Neural progenitor cell (in vitro differentiated cells): ENCODE measurements at places on chromosomes 4 and X. TPM values are rescaled to one million over a fixed set of nuclear protein-coding genes. Genes with fewer than 3 reads are reported as not detected.
A peak's percentile ranks its signal among the peaks of the same experiment; 100 is the strongest.

DNA sequence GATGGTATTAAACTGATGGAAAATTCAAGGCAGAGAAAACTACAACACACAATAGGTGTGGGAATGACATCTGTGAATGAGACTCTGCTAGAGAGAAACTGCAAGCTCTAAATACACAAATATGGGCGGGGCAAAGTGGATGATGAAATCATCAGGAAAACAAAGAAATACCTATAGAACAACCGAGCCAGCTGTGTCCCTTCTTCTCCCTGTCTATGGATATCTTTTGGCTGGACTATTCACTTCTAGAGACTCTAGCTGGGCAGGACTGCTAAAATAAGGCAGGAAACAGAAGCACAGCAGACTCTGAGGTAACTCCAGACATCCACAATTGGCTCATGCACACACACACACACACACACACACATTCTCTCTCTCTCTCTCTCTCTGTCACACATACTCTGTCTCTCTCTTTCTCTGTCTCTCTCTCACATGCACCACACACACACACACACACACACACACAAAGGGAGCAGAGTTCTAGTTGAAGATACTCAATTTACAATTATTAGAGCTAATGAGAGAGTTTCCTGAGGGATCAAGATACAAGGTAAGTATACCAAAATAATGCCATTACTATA lies 27.2 kb upstream of the EDNRA start:
- no peak for DNase-seq

DNA sequence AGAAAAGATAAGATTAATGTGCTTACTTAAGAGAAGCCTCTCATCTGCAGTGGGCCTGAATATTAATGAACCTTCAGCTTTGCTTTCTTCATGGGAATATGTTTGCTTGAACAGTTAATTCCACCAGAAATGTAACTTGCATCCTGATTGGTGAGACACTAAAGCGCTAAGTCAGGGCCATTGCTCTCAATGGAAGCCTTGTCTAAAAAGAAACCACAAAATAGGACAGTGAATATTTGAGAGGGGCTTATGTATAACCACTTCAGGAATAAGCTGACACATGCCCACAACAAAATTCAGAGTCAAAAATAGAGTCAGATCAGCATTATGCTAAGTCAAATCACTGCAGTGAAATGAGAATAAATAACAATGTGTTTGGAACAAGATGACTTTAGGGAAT lies 1125.8 kb downstream of the STIM2 start:
- DNase-seq = no peak

GRCh38 chrX:41035582-41035981 lies 49.7 kb upstream of the USP9X start:
- no peak for DNase-seq

- DNase-seq = no peak
These were observed 1.5 kb downstream of the PLS3 start for GRCh38 chrX:115562480-115562847.

DNA sequence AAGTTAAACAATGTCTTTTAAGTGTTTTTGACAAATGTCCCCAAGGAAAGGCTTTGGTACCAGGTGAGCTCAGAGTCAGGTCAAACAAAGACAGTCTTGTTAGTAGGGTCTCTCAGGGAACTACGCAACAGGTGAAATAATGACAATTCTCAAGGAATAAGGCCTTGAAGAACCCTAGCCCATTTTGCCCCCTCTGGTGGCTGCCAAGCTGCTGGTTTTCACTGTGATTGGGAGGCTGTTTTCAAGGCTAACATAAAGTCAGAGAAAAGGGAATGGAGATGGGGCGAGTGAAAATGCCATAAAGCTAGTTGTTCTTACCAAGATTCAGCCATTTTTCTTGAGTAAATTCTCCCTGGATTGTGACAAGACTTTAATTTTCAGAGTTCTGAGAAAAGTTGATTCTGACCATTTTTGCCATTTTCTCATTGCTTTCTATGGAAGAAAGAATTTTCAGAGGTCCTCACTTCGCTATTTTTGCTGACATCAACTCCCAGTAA lies 58.7 kb downstream of the RWDD4 start:
- DNase-seq = peak; percentile 51

- no peak for DNase-seq
These were observed 537.2 kb downstream of the STIM2 start for GRCh38 chr4:27397886-27398285.

GRCh38 chrX:24647257-24648058 lies at the start of gene PCYT1B:
Gene PCYT1B, minus strand, starts transcription at chrX:24647347. Its CDS starts 242 bp downstream, at chrX:24647105.
- DNase-seq = peak; percentile 94

- DNase-seq = no peak
These were observed 165.6 kb upstream of the BOD1L1 start for GRCh38 chr4:13793020-13793710.

DNA sequence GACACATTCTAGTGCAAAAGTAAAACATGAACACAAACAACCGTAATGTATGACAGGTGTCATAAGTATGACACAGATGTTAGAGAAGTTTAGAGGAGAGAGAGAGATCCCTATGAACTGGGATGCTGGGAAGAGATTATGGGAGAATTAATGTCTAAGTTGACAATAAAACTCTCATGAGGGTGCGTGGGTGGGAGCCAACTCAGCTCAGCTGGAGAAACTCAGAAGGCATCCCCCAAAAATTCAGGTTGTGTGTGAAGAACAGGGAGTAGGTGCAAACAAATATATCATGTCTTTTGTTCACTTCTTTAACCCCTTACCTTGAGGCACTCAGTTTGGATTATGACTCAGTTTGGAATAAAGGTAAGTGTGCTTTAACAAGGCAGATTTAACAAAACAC lies 484.1 kb downstream of the INPP4B start:
- no peak for DNase-seq

GRCh38 chrX:53071604-53072417 lies 10.4 kb upstream of the TSPYL2 start:
- peak; percentile 81 for DNase-seq

DNA sequence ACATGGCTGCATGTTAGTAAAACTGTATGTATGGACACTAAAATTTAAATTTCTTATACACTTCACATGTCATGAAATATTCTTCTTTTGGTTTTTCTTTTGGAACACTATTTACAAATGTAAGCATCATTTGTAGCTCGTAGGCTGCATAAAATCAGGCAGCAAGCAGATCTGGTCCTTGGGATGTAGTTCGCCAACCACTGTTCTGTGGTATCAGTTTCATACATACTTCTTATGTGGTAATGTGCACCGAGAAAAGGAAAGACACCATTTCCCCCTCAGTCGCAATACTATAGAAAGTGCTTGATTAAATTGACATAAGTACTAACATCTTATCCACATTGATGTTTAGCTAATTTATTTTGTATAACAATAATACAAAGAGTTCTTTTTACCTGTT lies 274.4 kb upstream of the VCX start:
- DNase-seq = no peak

DNA sequence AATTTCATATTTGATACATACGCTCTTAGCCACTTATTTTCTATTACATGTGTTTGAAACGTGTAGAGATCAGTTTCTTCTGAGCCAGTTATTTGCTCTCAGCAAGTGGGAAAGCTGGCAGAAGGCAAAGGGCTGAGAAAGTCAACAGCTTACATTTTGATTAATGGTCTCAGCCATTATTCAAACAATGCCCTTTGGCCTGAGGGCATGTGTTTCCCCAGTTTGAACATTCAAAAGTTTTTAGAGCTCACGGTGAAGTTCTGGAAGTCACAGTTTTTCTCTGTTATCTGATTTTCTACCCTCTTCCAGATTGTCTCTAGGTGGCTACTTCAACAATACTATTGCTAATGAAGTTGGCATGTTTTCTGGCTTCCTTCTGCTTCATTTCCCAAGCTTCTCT lies 591.8 kb upstream of the CPEB2 start:
- no peak for DNase-seq

DNA sequence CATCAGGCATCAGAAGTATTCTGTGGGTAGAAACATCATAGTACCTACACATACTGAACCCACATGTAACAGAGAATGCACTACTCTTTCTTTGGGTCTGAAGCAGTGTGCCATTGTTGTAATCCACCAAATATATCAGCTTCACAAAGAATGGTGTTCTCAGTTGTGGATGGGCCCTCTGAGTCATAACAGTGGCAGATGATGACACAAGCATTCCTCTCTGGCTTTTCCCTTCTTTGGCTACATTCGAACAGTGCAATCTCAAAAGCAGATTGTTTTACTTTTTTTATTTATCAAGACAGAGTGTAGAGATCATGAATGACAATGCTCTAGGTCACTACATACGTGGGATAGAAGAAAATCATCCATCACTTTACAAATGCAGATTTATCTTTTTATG lies 247.2 kb upstream of the EPHA5 start:
- DNase-seq = no peak

GRCh38 chrX:19975845-19976244 lies 15.0 kb downstream of the BCLAF3 start:
- DNase-seq = no peak

- no peak for DNase-seq
These were observed 473 bp upstream of the VAMP7 start for GRCh38 chrX:155880586-155881157.

DNA sequence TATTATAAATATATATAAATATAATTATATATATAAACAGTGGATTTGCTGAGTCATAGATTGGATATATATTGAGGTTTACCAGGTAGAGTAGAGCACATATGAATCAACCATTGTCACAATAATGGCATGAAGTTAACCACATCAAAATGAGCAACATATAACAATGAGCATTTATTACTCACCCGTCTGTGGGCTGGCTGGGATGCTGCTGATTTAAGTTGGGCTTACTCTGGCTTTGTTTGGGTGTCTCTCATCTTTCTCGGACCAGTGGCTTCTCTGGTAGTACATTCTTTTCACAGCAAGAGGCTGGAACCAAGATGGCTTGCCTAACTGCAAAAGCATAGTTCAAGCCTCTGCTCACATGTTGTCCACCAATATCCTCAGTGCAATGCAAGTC lies 111.7 kb upstream of the TAPT1 start:
- DNase-seq = no peak

DNA sequence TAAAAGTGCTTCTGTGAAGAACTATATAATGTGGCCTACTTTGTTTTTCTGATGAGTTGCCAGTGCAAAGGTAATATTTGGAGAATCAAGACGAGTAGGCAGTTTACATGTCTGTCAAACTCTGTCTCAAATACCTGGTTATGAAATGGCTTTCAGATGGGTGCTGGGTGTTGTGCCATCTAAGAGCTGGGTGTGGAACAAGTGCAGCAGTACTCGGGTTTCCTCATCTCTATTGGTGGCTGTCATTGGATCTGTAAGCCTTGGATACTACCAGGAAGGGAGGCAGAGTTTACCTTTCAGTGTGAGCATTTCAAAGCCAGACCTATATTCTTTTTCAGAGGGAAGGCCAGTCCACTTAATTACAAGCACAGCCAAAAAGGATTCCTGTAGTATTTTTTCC lies 37.2 kb downstream of the MTM1 start:
- no peak for DNase-seq

- no peak for DNase-seq
These were observed 34.6 kb downstream of the CPLX1 start for GRCh38 chr4:791252-791897.

GRCh38 chr4:139907001-139907809 lies 241.6 kb downstream of the MGST2 start:
- DNase-seq = no peak

DNA sequence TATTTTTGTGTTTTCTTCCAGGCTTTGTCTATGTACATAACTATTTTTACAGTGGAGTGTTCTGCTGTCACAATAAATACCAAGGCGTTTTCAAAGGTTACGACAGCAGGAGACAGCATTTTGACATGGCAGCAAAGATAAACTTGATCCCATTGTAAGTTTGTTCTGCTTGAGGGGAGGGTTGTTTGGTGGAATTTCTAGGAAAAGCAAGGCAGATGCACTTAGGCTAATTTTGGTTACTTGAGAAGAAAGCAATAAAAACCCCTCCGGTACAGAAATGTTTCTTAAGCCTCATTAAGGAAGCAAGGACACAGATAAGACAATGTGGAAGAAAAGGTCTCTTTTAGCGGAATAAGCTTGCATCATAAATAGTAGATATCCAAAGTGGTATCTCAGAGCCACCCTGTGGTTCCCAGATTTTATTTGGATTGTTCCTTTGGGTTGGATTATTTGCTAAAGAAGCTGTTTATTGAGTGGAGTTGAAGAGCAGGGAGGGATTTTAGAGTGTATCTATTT lies 54.3 kb downstream of the CLCN5 start:
- DNase-seq = no peak

- DNase-seq = peak; percentile 82
These were observed at the start of gene MGAT4D for GRCh38 chr4:140497747-140498636. Gene MGAT4D, minus strand, starts transcription at chr4:140498293. Its CDS starts 71 bp downstream, at chr4:140498222.

- DNase-seq = peak; percentile 49
These were observed 88.3 kb downstream of the NHSL2 start for GRCh38 chrX:71998836-71999509.

GRCh38 chr4:9880406-9881197 lies 99.2 kb downstream of the DRD5 start:
- DNase-seq = no peak

The CSAG1 gene
- total RNA-seq = not detected in 2 replicates

The CEP44 gene
- 42.2 and 76.1 TPM in 2 replicates for total RNA-seq

The STS gene
- 0.97 and 1.1 TPM in 2 replicates for total RNA-seq

The AWAT2 gene
- total RNA-seq = not detected in 2 replicates
